ENCODE measurements at places on chromosomes 7 and 10.

DNA sequence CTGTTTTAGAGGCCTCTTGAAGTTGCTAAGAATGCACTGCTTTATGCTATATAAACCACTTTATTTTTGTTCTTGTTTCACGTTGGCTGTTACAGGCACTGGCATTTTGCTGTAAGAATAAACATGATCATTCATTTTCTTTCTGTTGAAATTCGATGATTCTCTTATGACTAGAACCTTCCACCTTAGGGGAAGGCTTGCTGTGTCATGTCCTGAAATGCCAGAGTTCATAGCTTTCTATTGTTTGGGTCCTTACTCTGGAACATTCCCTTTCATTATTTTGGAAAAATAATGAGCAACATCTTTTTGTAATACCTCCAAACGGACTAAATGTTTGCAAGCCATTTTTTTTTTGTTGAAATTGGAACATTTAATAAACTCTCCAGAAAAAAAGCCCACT lies 495.1 kb upstream of the POT1 start:
- DNase-seq: no peak

DNA sequence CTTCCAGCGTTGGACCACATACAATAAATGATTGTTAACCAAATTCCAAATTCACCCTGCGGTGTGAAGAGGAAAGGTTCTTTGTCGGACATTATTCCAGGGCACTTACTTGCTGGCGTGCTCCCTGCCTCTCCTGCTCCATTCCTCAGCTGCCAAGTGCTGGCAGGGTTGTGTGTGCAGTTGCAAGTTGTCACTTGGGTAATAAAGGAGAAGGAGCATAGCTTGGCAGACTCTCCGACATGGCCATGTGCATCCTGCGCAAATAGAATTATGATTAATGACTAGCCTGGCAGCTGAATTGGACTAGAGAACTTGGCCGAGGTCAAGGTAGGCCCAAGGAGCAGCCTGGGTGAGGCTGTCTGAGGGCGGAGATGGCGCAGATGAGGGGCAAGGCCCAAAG lies 92.3 kb upstream of the ELMO1 start:
- peak; percentile 59 for DNase-seq

DNA sequence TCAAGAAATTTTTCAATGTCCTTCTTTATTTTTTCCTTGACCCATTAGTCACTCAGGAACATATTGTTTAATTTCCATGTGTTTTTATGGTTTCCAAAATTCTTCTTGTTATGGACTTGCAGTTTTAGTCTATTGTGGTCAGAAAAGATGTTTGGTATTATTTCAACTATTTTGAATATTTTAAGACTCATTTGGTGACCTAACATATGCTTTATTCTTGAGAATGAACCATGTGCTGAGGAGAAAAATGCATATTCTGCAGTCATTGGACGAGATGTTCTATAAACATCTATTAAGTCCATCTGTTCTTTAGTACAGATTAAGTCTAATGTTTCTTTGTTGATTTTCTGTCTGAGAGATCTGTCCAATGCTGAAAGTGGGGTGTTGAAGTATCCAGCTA lies 42.3 kb upstream of the MDFIC start:
- no peak for DNase-seq

- no peak for DNase-seq
Measured at GRCh38 chr10:124072106-124072505, 21.3 kb downstream of the CHST15 start.

GRCh38 chr10:62719061-62719460 lies 85.5 kb upstream of the ADO start:
- no peak for DNase-seq

DNA sequence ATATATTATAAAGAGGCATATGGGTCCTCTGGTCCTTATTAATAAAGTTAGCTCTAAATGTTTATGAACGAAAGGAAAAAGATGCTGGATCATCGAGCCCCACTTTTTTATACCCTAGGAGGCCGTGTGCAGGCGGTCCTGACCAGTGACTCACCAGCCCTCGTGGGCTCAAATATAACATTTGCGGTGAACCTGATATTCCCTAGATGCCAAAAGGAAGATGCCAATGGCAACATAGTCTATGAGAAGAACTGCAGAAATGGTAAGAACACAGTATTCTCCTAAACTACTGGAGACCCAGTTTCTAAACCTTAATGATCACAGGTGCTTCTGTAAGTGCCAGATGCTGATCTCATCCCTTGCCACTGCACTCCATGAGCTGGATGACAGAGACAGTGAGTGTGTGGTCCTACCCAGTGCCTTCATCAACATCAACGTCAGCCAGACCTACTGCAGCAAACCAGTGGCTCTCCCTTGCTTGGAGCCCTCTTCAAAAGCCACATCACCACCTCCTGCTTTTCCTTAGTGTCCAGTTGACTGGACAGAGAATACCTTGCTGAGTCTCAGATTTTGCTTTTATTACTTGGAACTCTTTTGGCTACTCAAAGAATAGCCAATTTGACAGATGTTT lies 7.6 kb downstream of the GPNMB start:
- DNase-seq: no peak

- DNase-seq: no peak
Measured at GRCh38 chr7:139989366-139990141, 73.2 kb downstream of the PARP12 start.

DNA sequence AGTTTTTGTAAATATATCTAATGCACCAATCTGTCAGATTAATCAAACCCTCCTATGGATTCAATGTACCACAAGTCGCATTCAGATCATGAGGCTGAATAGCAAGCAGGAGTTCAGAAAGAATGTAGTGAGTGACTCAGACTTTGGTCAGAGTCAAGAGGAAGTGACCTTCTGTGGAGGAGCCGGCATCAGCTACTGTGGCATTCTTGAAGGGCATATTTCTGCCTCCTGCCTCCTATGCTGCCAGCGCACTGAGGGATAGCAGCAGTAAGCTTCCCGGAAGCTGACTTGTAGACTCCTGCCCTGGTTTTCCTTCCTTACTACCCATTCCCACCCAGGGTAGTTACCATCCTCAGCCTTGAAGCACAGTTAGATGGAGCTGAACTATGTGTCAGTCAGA lies 867.5 kb downstream of the NRG3 start:
- no peak for DNase-seq

DNA sequence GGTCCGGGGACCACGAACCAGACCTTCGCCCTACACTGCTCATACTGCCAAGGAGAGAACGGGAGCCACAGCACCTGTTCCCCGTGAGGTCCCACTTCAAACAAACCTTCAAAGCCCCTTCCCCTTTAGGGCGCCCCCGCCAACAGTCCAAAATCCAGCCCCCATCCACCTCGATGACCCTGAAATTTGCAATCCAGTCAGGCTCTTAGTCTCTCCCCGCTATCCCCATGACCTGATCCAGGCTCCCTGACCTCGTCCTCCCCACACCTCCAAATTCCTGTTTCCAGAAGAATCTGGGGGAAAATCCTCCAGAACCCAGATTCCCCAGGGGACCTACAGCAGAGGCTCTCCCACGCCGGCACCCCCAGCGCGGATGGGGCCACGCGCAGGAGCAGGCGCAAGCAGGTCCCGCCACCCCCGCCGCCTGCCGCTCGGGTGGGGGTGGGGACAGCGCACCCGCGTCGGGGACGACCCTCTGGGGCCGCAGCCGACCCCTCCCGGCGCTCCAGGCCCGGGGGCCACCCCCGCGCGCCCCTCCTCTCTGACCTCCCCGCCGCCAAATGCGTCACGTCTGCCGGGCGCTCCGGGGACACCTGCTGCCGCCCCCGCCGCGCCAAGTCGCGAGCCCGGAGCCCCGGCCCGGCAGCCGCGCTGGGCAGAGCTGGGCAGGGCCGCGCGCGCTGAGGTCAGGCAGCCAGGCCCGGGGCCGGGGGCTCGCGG lies 753 bp downstream of the CAMK2B start:
- DNase-seq: no peak

Data from brain (organoid and tissue), 16 donors.